Central memory CD4-positive, alpha-beta T cell (primary cell): ENCODE measurements at places on chromosomes 6 and 20.

- no peak for DNase-seq
Observed at GRCh38 chr6:47308552-47309290, 984 bp downstream of the TNFRSF21 start.

GRCh38 chr20:60026010-60026409, 67.8 kb downstream of the CDH26 start:
- no peak for DNase-seq

DNA sequence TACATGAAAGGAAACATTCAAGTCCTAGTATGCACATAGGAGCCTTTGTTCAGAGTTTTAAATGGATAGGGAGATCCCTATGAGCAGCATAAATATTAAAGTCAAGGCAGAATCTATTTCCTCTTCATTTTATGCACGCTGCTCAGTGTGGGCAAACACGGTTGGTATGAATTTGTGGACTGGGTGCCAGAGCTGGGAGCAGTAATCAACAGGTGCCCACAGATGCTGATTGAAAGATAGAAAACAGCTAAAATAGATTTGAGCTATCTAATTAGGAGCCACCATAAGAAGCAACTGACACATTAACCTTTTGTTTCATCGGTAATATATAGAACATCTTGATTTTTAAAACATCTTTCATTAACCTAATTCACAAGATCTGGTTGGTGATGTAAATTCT, 175.5 kb downstream of the EYS start:
- no peak for DNase-seq

- no peak for DNase-seq
Observed at GRCh38 chr20:1427457-1428054, 34.7 kb upstream of the FKBP1A start.

GRCh38 chr6:39090036-39090435, 24.9 kb downstream of the SAYSD1 start:
- DNase-seq: no peak

DNA sequence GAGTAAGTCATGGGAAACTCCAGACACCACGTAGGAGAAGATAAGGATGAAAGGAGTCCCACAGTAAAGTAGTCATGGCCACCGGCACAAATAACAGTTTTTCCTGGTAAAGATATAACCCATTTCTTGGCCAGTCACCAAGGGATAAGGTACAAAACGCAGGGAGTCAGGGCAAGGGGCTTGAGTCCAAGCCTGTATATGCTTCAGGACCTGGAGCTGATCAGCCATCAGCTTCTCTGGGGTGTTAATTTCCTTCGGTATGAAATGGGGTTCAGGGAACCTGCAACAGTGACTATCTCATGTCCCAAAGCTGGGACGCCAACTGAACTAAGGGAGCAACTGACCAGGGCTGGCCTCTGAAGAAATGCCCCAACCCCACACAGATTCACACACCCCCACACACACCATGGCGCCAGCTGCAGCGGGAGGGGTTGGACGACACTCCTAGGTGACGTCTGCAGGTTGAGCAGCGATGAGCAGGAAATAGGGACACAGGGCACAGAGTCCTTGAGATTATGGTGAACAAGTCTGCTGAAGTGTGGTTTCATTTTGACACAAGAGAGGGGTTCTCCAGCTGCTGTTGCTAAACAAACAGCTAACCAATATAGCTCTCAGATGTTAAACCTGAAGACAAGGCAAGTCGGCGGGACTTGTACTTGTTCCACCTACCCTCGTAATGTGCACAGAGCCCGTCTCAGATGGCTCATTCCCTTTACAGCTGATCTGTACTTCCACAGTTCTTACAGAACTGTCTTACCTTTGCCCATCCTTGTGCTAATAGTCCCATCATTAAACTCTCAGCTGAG, 7.4 kb upstream of the ADTRP start:
- peak; percentile 44 for DNase-seq

DNA sequence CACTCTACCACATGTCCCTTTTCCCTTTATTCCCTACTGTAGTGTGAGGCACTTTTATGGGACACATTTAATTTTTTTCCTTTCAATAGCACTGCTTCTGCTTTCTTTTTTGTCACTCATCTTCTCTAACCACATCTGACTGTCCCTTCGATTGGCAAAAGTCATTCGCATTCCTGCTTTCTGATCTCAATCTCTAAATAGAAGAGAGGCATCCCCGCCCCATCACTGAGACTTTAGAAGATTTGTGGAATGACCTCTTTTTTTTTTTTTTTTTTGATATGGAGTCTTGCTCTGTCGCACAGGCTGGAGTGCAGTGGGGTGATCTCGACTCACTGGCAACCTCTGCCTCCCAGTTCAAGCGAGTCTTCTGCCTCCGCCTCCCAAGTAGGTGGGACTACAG, 9.1 kb downstream of the ZNF292 start:
- DNase-seq: no peak

DNA sequence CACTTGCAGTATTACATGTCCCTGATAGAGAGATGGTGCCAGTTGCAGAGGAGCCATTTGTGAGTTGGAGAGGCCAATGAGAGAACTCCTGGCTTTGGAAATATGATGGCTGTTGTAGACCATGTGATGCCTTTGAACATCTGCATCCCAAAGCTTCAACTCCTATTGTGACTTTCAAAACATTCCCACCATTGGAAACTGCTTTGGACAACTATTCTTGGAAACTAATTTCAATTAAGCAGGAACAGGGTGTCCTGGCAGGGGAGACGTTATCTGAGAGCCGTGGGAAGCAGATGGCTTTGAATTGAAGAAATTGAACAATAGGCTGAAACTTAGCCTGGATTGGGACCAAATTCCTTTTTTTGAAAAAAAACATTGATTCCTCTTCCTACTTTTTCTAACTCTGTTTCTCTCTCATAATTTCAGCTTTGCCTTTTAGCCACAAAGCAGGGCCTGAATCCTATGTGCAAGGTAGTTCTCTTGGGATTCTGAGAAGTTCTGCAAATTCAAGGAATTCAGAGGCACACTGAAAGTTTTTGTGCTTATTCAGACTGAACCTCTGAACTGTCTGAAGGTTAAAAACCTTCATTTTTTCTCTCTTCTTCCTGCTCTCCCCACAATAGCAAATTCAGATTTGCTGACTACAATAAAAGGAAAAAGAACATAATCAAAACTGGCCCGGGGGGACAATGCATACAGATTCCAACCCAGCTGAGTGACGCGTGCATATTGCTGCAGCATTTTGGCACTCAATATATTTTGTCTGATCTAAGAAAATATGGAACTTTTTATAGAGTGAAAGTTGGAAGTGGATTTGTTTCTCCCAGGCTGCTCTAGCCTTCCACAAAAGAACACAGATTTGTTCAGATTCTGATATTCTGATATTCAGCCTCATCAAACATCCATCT, 720.4 kb upstream of the CHD6 start:
- no peak for DNase-seq

GRCh38 chr6:94570581-94570980, 1006.8 kb upstream of the MANEA start:
- DNase-seq: no peak

- no peak for DNase-seq
Observed at GRCh38 chr6:123526128-123526527, 110.6 kb downstream of the TRDN start.

GRCh38 chr6:3227363-3228045, at the start of gene TUBB2B:
TUBB2B (minus strand) TSS chr6:3227653; CDS start chr6:3227543, 110 bp downstream.
- DNase-seq: no peak

DNA sequence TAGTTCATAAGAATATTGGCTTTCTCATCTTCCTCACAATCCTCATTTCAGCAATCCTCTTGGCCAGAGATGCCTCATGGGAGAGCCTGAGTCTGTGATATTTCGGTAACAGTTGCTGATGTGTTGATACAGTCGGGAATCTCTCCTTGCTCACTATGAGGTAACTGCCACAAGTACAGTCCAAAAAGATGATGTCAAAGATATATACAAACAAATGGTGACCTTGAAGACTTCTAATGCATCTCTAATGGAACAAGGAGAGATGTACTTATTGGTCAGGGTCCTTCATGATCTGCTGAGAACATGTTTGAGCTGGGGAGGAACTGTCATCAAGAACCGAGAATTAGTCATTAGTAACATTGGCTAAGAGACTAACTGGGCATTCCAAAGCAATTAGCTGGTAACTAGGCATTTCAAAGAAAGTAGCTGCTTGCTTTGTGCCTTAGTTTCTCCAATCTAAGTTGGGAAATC, 56.1 kb downstream of the FILIP1 start:
- DNase-seq: no peak

GRCh38 chr6:35611240-35611639, 77.5 kb downstream of the FKBP5 start:
- peak; percentile 35 for DNase-seq

DNA sequence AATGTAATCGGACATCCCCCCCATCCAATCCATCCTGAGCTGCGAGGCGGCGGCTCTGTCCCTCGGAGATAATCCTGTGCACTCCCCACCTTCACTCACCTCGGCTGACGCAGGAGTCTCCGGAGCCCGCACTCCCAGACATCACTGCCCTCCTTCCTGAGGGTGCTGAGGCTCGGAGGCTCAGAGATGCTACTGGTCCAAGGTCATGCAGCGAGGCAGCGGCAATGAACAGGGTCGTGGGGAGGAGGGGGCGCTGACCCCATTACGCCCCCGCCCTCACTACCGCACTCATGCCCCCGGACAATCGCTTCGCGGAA, 485 bp downstream of the ADISSP start:
- DNase-seq: no peak

DNA sequence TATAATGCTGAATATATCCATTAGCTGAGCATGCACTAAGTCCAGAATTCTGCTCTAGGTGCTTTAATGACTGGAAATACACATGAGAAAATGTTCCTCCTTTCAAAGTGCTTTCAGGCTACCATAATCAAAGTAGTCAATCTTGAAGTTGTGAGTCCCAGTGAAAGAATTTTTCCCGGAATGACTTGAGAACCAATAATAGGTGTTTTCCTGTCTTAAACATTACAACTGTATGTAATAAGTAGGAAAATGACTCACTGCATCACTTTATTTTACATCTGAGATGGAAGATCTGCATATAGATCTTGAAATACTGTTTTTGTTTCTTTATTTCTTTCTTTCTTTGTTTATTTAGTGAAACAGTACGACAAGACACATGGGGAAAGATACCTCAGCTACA, 437.4 kb upstream of the JAG1 start:
- DNase-seq: no peak

DNA sequence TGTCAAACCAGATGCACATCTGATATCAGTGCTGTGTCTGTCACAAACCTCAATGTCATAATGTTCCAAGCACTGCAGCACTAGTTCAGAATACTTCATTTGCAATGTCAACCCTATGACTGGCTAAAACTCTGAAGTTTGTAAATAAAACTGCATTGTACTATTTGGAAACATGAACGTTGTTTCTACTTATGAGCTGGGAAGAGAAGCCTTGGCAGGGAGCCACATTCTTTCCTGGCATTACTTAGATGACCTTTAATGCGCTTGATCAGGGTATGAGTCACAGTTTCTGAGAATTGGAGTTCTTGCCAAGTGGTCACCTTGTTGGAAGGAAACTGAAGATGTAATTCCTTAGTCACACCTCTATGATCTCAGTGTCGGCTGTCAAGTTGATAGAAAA, 664.8 kb upstream of the MMS22L start:
- DNase-seq: no peak

DNA sequence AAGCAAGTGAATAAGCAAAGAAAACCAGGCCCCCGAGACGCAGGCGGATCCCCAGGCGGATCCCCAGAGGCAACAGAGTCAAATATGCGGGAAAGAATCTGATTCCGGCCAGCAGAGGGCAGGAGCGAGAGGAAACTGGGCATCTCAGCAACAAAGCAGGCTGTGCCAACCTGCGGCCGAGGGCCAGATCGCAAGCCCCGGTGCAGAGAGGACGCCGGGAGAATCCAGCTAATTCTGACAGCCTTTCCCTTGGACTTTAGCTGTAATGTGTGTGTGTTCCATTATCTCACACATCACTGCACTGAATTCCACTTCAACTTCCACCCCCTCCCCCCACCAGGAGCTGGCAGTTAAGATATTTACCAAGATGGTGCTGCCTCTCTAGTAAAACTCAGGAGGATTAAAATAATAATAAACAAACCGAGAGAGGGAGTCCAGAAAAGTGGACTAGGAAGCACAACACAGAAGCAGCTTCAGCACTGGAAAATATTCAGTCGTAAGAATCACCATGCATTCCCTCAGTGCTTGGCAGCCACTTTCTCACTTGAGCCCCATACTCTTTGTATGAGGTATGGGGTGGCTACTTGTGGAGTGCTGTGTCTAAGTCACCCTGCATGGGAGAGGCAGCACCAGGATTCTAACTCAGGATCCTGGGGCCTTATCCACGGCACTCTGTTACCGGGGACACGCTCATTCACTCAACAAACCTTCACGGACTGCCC, 66.2 kb upstream of the SNX9 start:
- DNase-seq: peak; percentile 70

DNA sequence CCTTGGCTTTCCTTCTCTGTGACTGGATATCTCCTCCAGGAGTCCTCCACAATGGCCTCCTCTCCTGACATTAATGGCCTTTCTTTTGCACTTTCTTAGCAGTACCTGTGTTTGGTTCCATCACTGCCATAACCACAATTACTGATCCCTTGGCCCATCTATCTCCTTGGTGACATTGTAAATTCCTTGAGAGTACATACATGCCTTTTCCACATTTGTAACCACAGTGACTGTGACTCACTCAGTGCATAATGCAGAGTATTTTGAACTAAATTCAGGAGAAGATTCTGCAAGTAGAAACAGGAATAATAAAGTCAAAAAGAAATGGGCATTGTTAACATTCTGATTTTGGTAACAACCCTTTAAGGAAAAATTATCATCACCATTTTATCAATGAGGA, 197.2 kb upstream of the SOX4 start:
- no peak for DNase-seq

DNA sequence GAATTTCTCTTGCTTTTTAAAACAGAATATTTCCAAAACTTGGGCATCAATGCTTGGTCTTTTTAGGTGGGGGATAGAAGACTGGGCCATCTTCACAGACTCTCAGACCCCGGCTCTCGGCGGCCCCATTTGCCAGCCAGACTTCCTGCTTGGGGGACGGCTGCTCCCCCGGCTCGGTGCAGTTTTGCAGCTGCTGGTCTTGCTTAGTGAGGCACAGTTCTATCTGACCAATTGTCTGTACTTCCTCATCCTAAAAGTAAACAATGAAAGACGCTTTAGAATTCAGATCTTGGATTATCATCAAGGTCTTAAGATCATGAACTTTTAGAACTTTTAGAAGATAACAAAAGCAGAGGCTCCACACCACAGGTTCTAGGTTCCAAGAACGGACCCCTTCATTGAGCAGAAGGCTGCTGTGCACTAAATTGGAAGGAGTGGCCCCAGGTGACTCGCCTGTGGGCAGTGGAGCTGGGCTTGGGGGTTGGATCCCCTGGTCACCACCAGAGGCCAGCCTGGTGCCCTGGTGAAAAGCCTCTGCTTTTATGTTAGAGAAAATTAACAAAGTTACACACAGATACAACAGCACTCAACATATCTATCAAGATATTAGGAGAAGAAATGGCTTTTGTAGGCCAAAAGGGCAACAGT, 26.7 kb downstream of the RNASET2 start:
- DNase-seq: no peak
